SJSA1 (cell line): ENCODE measurements at places on chromosomes 12 and 14. TPM values are rescaled to one million over a fixed set of nuclear protein-coding genes. Genes with fewer than 3 reads are reported as not detected.
A peak's percentile ranks its signal among the peaks of the same experiment; 100 is the strongest.

DNA sequence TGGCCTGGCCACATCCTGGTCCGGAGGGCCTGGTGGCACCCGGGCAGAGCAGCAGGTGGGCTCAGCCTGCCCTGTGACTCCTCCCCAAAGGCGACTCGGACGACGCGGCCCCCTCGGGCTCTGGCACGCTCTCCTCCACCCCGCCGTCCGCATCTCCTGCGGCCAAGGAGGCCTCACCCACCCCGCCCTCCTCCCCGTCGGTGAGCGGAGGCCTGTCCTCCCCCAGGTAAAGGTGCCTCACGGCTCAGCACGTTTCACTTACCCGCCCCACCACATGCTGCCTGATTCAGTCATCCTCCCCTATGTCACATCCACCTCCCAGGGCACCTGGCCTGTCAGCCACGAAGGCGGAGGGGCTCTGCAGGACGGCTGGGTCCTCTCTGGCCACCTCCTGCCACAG is 6.8 kb upstream of the TEX22 start:
- DNase-seq, result no peak

Gene A2M
- total RNA-seq, result 0.50 and 0.55 TPM in 2 replicates

DNA sequence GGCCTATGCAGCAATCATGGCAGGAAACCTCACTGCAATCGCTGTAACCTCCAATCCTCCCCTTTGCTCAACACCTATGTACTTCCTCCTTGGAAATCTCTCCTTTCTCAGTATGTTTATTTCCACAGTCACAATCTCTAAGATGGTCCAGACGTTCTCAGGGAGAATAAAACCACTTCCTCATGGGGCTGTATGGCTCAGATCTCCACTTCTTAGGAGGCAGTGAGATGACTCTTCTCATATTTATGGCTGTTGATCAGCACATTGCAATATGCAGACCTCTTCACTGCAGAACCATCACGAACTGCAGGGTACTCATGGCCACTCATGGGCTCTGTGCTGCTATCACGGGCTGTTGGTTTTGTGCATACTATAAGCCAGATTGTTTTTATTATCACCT is 17.1 kb upstream of the OR4K17 start:
- no peak for DNase-seq

Gene TAS2R13
- total RNA-seq, result 0.13 and 1.2 TPM in 2 replicates

Gene ACOT6
- total RNA-seq, result not detected in 2 replicates

Gene RPL6
- 1,116 and 1,297 TPM in 2 replicates for total RNA-seq

Gene GLT8D2
- total RNA-seq, result 40.1 and 47.6 TPM in 2 replicates

- DNase-seq, result no peak
Measured at GRCh38 chr12:52531566-52532300, 11.5 kb upstream of the KRT5 start.

Gene DCN
- total RNA-seq, result 37.2 and 71.4 TPM in 2 replicates

GRCh38 chr12:123094349-123095077 is 56.4 kb downstream of the PITPNM2 start:
- peak; percentile 65 for DNase-seq

DNA sequence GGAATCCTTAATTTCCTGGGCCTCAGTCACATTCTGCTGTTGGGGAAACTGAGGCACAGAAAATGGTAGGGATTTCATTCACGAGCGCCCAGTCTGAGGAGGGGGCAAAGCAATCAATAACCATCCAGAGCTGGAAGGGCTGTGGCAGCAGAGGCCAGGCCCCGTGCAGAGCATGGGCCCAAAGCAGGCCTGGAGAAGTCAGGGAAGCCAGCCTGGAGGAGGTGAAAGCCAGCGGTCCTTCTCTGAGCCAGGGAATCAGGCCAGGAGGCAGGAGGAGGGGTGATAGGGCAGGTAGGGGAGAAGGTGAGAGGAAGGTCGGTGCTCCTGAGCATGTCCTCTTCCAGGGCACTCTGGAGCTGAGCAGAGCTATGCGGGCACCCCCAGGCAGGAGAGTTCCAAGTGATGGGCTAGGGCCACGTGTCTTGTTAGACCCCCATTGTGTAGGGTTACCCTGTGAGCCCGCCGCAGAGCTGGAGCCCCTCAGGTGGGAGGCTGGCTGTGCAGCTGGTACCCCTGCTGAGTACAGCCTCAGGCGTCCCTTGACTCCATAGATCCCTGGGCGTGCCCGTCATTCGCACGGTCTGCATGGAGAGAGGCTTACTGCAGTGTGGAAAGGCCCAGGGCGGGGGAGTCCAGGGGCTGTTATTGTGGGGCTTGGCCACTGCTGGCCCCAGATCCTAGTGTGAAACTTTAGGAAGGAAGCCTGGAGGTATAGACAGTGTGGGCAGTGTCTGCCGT is 4.8 kb downstream of the TNFAIP2 start:
- DNase-seq, result no peak

Gene ESPL1
- 20.2 and 28.0 TPM in 2 replicates for total RNA-seq

DNA sequence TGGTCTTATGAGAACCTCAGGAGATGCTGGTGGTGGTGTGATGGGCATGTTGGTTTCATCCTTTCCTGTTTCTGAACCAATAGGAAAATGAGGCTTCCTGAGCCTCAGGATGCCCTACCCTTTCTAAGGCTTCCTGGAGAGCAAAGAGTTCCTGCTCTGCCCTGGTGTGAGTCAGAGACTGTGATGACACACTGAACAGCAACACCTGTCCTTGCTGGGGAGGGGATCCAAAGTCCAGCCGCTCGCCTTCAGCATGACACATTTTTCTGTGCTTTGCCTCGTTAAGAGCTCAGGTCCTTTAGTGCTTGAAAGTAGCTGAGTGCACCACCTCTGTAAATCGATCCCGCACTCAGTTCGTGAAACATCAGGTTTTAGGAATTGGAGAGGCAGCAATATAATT is 116.0 kb downstream of the CACNA1C start:
- no peak for DNase-seq

DNA sequence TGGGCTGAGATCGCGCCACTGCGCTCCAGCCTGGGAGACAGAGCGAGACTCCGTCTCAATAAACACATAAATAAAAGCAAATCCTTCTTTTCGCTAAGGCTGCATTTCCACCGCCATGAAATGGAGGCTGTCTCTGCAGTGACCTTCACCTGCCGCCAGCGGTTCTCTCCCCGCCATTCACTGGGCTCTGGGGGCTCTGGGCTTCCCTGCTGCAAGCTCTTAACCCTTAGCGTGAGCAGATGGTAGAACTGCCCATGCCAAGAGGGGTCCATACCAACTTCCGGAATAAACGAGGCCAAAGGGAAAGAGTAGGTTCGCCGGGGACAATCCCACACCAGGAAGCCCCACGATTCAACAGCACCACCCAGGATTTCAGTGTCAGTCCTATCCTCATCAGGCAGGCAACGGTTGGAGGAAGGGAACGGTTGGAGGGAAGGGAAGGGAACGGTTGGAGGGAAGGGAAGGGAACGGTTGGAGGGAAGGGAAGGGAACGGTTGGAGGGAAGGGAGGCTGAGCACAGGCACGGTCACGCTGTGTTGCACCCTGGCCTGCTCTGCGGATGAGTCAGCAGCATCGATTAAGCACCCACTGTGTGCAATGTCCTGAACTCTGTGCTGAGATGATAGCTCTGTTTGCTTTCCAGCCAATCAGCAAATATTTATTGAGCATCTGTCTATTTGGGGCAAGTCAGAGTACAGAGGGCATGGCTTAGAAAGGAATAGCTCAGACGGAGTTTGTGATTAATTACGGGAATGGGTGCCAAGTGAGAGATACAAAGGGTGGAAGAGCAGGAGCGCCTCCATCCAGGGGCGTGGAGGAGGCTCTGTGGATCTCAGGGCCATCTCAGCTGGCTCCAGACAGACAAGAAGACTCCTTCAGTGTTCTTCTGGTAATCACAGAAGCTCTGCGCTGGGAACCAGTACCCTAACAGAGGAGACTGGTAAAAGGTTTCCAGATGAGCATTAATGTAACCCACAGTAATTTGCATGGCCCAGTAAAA is 77.9 kb downstream of the NINJ2 start:
- no peak for DNase-seq

DNA sequence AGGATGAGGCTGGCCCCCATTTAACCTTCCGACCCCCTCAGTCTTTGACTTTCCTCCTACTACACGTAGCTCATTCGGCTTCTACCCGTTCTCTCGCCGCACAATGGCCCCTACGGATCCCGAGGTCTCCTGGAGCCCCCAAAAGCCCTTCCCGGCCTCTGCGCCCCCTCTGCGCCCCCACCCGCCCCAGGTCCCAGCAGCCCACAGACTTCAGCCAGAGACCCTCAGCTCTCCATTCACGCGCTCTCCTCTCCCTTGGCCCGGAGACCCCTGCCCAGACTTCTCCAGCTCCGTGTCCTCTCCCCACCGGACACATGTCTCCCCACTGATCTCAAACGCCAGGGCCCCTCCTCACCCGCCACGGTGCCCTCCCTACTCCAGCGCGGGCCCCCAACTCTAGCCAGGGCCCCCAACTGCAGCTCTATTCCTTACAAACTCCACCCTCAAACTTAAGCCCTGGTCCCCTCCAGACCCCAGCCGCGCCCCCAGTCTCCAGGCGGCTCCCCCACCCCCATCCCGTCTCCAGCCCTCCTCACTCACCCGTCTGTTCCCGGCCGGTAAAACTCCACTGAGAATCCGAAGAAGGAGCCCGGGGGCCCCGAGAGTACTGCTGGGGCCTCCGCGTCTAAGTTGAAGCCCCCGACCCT is 502 bp downstream of the ITGA5 start:
- no peak for DNase-seq

DNA sequence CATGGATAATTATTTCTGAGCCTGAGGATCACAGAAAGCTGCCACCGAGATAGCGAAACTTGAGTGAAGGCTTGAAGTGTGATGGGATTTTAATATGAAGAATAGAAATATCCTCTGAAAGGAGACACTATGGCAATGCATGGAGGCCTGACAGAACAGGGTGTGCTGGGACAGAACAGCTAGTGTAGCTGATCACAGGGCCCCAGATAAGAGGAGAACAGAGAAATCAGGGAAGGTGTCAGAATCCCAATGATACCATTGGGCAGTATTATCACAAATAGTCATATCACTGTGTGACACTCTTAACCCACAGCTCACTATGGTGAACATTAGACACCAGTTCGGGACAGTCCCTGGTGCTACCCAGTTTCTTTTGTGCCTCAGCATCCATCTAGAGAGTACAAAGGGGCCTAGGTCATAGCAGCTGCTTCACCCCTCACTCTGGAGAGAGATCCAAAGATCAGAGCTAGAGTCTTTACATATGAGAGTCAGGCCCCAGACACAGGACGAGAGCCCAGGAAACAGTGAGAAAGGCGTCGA is 506 bp upstream of the OR10P1 start:
- no peak for DNase-seq

- peak; percentile 76 for DNase-seq
Measured at GRCh38 chr12:48977290-48978281, 536 bp upstream of the WNT1 start.

DNA sequence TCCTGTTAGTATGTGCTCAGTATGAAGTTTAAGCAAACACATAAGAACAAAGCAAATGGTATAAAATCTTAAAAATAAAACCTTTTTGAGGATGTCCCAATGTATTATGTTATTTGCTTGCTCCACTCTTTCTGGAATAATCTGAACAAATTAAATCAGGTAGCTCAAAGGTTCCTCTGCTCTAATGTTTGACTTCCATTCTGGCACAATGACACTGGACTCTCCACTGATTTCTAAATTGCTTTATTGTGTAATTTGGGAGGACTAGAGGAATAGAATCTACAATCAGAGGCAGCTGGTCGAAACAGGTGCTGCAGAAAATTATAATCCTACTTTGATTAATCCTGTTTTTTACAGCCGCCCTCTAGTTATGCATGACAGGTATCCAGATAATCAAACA is 523.7 kb upstream of the FOXG1 start:
- DNase-seq, result no peak

Gene MIP
- 0.08 TPM in 1 of 2 replicates, not detected in the other for total RNA-seq

DNA sequence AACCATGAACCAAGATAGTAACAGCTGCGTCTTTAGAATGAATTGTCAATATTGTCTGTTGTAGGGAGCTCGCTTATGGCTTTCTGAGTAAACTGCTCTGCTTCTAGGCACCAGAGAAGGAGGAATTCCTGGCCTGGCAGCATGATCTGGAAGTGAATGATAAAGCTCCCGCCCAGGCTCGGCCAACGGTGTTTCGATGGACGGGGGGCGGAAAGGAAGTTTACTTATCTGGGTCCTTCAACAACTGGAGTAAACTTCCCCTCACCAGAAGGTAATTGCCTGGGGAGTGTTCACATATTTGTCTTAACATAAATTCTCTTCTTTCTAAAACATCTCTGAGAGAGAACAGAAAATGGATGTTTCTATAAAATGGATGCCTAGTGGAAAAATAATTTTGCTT is 4.3 kb downstream of the PRKAB1 start:
- DNase-seq, result no peak

Gene RASSF8
- 43.5 and 65.0 TPM in 2 replicates for total RNA-seq

Gene NID2
- total RNA-seq, result 63.9 and 65.3 TPM in 2 replicates

DNA sequence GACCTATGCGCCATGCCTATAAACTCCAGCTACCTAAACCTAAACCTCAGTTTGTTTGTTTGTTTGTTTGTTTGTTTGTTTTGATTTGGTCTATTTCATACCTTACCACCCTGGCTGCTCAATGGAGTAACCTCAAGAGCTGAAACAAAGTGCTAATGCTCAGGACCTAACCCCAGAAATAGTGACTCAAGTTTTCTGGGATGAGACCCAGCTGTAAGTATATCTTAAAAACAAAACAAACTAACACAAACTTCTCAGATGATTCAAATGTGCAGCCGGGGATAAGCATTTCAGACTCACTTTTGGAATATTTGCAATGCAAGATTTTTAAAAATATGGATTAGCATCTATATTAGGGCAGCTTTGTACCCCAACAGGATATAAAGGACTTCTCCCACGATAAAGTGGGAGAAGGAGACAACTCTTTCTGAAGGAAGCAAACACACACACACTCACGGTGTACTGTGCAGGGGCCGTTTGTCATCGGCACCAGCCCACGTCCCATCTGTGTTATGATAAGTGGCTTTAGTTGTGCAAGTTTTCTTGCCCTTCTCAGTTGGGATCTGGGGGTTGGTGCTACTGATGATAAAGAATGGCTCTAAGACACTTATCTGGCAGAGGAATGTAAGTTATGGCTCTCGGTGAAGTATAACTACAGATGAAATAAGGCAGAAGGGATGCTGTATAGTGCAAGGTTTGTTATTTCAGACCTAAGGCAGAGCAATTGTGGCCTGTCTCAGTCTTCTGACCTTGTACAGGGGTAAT is 516.7 kb upstream of the TMEM132C start:
- no peak for DNase-seq

Gene ENDOU
- not detected in 2 replicates for total RNA-seq

GRCh38 chr12:94726236-94726835 is 76.0 kb upstream of the TMCC3 start:
- no peak for DNase-seq

GRCh38 chr12:39393179-39393578 is 49.7 kb downstream of the KIF21A start:
- no peak for DNase-seq

Gene TAS2R8
- not detected in 2 replicates for total RNA-seq

Gene LTBP2
- total RNA-seq, result 1.3 and 2.2 TPM in 2 replicates

- DNase-seq, result no peak
Measured at GRCh38 chr14:33052943-33053342, 114.3 kb downstream of the NPAS3 start.

Gene UTP20
- total RNA-seq, result 21.2 and 22.9 TPM in 2 replicates

GRCh38 chr12:67320614-67321295 is 51.6 kb downstream of the CAND1 start:
- no peak for DNase-seq
